ENCODE measurements at places on chromosomes 11 and 22. TPM values are rescaled to one million over a fixed set of nuclear protein-coding genes. Genes with fewer than 3 reads are reported as not detected.

MUC6 gene
- total RNA-seq = not detected

PRODH gene
- under 0.01 TPM for total RNA-seq

MMP1 gene
- 13.7 TPM for total RNA-seq

EMSY gene
- total RNA-seq = 28.4 TPM

All from articular chondrocyte of knee joint (primary cell).